Astrocyte (in vitro differentiated cells and primary cell): ENCODE measurements at places on chromosomes 6 and 20. TPM values are rescaled to one million over a fixed set of nuclear protein-coding genes. Genes with fewer than 3 reads are reported as not detected.

C6orf118 gene
- total RNA-seq, result not detected in 2 replicates

RIN2 gene
- 21.2 and 22.8 TPM in 2 replicates for total RNA-seq

DZANK1 gene
- 2.3 and 3.0 TPM in 2 replicates for total RNA-seq

SLC22A23 gene
- total RNA-seq, result 3.7 and 5.7 TPM in 2 replicates

GABRR1 gene
- not detected in 2 replicates for total RNA-seq

ANKRD66 gene
- not detected in 2 replicates for total RNA-seq

TAB2 gene
- 81.8 and 85.7 TPM in 2 replicates for total RNA-seq

WFDC2 gene
- total RNA-seq, result 2.4 and 4.1 TPM in 2 replicates

TCF15 gene
- not detected in 2 replicates for total RNA-seq

KHDC1 gene
- 2.5 and 2.9 TPM in 2 replicates for total RNA-seq

NFATC2 gene
- total RNA-seq, result 3.9 and 4.1 TPM in 2 replicates

SUMO4 gene
- total RNA-seq, result 1.4 and 1.6 TPM in 2 replicates

HLA-DQA2 gene
- not detected in 2 replicates for total RNA-seq

DST gene
- total RNA-seq, result 352 and 442 TPM in 2 replicates

HLA-DRB5 gene
- total RNA-seq, result not detected in 2 replicates

DEFB132 gene
- total RNA-seq, result not detected in 2 replicates

VIP gene
- total RNA-seq, result 0.36 and 0.45 TPM in 2 replicates

ILRUN gene
- total RNA-seq, result 56.0 and 63.3 TPM in 2 replicates

HSPA12B gene
- not detected in 2 replicates for total RNA-seq

EYA2 gene
- 1.4 and 1.5 TPM in 2 replicates for total RNA-seq

LST1 gene
- total RNA-seq, result not detected in 2 replicates

MROH8 gene
- total RNA-seq, result 1.2 and 1.3 TPM in 2 replicates

PLCB4 gene
- total RNA-seq, result 38.9 and 58.2 TPM in 2 replicates

CCR6 gene
- not detected in 2 replicates for total RNA-seq

CALHM4 gene
- 0.20 TPM in 1 of 2 replicates, not detected in the other for total RNA-seq

SLC35F1 gene
- total RNA-seq, result 0.72 and 1.0 TPM in 2 replicates

DPPA5 gene
- not detected in 2 replicates for total RNA-seq

LPA gene
- total RNA-seq, result not detected in 2 replicates
